RWPE2 (cell line): ENCODE measurements at places on chromosomes 1 and 21.

GRCh38 chr1:27789540-27790041 is 16.6 kb downstream of the STX12 start:
- no peak for DNase-seq

DNA sequence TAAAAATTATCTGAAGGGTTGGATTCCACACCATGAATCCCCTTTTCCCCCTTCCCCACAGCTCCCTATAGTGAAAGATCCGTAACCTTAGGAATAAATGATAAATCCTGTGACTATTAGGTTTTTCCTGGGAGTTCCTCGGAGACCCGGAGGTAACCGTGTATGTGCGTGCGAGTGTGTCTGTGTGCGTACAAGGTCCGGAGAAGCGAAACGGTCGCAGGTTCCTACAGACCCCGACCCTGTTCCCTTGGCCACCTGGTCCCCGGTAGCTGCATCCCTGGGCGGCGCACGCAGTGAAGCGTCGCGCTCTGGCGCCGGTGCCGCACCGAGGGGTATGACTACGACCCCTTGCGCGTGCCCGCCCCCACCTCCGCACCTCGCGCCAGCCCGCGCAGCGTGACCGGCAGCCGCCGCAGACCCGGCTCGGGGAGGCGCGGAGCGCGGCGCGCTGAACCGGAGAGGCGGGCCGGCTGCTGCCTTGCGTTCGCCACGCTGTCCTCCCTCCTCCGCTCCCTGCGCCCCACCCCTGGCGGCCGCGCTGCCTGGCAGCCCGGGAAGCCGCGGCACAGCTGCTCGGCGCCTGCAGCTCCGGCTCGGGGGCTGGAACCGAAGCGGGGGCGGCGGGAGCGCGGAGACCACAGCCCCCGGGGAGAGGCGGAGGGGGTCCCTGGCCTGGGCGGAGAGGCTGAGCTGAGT is at the start of gene AK5:
Gene AK5 (plus strand): TSS at position 529 of the 696 bp plus-strand sequence. CDS start 295 bp downstream, outside the sequence.
- DNase-seq = no peak

DNA sequence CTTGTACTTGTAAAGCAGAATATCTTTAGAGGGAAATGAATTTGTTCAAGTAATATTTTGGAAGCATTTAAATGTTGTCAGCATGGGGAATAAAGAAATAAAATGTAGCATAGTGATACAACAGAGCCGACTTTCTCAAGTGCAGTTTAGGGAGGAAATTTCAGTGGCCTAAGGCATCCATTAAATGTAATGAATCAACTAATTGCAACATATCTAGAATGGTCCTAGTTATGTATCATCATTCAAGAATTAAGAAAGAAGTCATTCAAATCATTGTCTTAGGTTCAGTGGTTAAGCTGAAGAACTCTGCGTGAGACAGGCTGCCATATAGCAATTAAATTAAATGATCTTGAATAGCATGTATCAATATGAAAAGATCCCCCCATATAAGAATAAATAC is 360.7 kb downstream of the TBX15 start:
- no peak for DNase-seq

DNA sequence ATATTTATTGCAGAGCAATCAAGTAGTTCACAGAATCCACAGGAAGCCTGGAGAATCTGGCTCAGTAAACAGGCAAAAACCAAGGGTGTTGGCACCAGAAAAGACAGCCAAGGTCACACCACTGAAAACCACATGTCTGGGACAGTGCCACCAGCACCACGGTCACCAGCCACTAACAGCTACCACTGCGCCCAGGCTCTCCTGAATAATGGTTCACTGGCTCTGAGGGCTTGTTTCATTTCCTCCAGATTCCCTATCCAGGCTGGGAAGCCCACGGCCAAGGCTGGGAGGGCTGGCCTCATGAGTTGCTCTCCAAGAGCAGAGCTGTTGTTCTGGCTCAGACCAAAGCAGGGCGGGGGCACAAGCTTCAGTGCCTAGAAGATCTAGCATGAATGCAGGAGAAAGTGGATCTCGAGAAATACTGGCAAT is 54.5 kb upstream of the PTGFRN start:
- DNase-seq = no peak

DNA sequence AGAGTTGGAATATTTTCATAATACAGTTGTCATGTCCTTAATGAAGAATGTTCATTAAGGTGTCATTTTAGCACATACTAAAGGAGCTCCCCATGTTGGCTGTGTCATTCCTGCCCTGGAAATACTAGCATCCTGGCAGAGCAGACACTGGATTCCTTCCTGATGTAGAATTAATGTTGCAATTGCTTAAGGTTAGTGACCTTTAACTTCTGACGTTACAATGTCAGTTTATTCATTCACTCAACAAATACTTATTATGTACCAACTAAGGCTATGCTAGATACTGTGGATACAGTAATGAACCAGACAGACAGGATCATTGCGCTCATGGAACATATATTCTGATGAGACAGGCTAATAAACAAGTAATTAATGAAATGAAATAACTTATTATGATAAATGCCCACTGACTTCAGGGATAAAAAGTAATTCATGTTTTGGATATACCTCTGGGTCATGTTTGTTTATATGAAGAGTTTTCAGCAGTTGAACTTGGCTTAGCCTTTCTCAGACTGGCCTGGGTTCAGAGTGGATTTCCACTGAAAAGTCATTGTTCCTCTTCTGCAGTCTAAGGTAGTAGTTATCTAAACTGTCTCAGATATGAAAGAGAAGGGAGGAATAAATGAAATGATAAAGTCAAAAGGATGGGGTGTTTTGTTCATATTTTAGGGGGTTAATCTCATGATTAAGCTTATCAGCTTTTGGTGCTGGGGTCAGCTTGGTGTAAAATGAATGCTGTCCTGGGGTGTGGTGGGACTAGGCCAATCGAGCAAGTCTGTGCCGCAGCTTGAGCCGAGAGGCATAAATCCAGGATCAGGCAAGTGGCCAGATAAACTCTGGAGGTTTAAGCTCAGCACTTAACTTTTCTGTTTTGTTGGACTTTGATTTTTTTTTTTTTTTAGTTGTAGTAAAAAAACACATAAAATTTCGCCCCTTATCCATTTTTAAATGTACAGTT is 43.3 kb upstream of the KCNQ4 start:
- no peak for DNase-seq

GRCh38 chr1:169260478-169261151 is 107.0 kb downstream of the NME7 start:
- no peak for DNase-seq

GRCh38 chr1:228555074-228555994 is 68.2 kb downstream of the RNF187 start:
- no peak for DNase-seq

- DNase-seq = no peak
These were observed 23.6 kb downstream of the SLAMF1 start for GRCh38 chr1:160623227-160623633.

- no peak for DNase-seq
These were observed 1.7 kb downstream of the BTG2 start for GRCh38 chr1:203306965-203307541.

- DNase-seq = no peak
These were observed 47.4 kb upstream of the TSPAN2 start for GRCh38 chr1:115136706-115137105.

DNA sequence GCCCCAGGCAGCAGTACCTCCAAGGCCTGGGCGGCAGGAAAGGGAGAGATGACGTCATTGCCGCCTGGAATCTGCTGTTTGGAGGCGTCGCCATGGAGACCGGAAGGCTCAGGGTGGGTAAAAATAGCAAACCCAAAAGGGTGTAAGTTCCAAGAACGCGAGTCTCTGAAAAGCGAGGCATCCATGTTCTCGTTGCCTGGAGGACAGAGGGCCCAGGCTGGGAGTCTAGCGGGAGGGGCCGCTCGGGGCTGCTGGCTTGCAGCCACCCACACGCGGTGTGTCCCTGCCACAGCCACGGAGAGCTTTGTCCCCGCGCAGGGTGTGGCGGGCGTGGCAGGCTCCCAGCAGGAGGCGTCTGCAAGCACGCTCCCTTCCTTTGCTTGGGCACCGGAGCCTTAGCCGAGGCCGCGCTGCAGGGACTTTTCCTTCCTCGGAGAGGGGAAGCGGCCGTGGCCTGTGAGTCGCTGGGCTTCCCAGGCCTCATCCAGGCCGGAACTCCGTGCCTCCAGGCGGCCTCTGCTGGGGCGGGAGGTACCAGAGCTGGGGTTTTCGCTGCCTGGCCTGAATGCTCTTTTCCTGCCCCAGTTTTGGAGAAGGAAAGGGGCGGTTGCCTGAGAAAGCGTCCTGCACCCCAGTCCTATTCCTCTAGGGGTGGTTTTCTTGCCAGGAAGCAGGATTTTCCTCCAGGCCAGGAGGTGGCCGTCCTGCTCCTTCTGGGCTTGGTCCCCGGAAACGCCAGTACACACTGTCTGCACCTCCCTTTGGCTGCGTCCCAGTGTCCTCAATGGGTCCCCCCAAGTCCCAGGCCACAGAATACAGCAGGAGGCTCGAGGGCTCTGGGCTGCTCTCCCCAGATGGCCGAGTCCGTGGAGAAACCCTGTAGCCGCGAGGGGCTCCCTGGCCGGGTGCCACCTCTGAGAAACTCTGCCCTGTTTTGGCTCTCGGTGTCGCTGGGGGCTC is 15.3 kb upstream of the SKI start:
- DNase-seq = peak; percentile 92

DNA sequence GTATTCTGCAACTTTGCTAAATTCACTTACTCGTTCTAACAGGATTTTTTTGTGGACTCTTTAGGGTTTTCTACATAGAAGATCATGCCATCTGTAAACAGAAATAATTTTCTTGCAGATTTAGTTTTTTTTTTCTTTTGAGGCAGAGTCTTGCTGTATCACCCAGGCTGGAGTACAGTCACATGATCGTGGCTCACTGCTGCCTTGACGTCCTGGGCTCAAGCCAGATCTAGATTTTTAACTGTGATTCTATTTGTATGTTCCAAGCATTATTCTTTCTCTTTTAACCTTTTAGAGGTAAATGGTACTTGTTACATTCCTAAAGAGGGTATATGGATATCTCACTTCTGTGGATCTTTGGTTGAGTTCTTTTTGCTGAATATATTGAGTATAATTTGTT is 18.6 kb downstream of the FABP3 start:
- no peak for DNase-seq

DNA sequence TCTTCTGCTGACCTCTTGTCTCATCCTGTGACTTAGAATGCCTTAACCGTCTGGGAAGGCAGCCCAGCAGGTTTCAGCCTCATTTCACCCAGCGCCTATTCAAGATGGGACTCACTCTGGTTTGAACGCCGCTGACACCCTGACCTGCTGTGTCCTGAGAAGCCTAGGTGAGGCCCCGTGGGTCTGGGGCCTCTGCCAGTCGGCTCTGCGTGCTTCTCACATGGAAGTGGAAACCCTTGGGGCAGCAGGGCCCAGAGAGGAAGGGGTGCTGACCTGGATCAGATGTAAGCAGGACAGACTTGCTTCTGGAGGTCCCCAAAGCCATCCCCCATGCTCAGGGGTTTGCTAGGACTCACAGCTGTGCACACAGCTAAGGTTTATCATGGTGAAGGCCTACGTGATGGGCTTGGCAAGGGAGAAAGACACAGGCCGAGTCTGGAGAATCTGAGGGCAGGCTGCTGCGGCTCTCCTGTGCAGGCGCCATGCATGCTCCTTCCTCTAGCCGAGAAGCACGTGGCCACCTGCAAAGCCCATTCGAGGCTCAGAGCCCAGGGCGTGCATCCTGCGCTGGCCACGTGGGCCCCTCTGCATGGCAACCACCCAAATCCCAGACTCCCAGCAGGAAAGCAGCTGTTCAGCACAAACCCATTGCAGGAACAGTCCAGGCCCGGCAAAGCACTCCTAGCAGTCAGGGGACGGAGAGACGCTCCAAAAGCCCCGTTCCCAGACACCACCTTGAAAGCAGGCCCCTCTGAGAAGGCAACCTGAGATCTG is 3.8 kb downstream of the TRPM2 start:
- no peak for DNase-seq

DNA sequence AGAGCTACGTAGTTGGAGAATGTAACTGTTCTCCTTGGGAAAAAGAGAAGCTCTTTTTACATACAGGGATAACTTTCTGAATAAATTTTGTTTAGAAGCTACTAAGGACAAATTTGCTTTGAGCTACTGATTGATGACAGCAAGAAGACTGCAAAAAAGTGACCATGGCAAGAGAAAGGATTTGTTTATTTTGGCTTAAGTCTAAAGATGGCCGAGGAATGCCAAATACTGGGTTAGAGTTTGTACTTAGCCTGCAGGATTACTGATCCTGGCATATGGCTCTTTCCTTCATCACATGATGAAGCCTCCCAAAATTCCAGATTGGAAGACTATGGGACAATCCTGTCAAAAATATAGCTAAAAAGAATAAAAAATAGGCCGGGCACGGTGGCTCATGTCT is 28.7 kb downstream of the RPS27 start:
- DNase-seq = no peak

GRCh38 chr1:73674945-73675561 is 522.9 kb downstream of the LRRIQ3 start:
- DNase-seq = no peak

GRCh38 chr1:66374148-66374547 is 159.8 kb upstream of the SGIP1 start:
- no peak for DNase-seq

GRCh38 chr1:5901841-5902240 is 90.4 kb downstream of the NPHP4 start:
- DNase-seq = peak; percentile 19

DNA sequence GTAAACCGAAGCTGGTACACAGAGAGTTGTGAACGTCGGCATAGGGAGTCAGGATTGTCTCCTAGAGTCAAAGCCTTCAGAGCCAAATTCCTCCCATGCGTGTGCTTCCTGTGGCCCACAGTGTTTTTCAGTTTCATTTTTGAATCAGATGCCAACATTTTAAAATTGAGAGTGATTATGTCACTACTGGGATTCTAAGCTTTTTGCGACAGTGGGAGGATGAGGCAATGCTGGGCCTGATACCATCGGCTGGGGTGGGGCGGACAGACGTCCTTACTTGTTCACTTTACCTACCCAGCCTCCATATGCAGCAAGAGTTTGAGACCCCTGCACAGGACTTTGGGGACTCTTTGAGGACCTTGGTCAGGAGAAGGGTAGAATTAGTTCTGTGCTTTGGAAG is 1.3 kb upstream of the KLHDC7A start:
- no peak for DNase-seq
